Stimulated activated CD4-positive, alpha-beta T cell treated with anti-CD3 and anti-CD28 coated beads, Interleukin-15, amount 100 ng/mL, for 48 hours (primary cell): ENCODE measurements at places on chromosomes 3 and 15.

GRCh38 chr3:62127116-62127515 lies 246.2 kb downstream of the FEZF2 start:
- DNase-seq = no peak

- DNase-seq = no peak
These were observed 45.5 kb upstream of the SLC6A11 start for GRCh38 chr3:10770547-10770946.

DNA sequence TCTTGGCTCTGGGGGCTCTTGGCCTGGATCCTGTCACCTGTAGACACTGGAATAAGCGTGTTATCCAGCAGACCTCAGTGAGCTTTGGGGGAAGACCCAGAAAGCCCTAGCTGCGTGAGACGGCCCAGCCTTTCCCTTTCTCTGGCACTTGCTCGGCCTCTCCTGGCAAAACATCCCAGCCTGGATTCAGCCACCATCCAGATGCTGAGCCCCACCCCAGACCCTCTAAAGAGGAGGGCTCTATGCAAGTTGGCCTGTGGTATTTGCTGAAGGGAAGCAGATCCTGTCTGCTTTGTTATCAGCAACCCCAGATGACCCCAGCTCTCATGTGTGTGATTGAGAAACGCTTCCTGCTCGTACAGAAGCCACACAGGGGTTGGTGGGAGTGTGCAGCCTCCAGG lies 267.2 kb downstream of the FAM43A start:
- no peak for DNase-seq

GRCh38 chr3:162729686-162730085 lies 1233.1 kb downstream of the OTOL1 start:
- DNase-seq = no peak

- no peak for DNase-seq
These were observed 4.3 kb upstream of the MYL3 start for GRCh38 chr3:46867550-46867898.

DNA sequence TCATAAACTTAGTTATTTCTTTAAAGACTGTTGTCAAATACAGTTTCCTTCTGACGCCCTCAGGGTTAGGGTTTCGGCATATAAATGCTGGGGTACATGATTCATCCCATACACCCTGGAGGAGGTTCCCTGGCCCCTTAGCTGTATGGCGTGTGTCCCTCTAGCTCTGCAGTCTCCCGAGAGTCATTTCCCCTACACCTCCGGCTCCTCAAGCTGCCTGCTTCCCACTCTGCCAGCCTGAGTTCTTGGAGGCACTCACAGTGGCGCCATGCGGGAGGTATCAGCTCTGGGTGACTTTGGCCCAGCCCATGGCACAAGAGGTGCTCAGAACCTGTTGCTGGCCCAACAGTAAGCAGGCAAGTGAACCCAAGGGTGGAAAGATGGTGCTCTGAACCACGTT lies 70.2 kb upstream of the TRPM1 start:
- no peak for DNase-seq

DNA sequence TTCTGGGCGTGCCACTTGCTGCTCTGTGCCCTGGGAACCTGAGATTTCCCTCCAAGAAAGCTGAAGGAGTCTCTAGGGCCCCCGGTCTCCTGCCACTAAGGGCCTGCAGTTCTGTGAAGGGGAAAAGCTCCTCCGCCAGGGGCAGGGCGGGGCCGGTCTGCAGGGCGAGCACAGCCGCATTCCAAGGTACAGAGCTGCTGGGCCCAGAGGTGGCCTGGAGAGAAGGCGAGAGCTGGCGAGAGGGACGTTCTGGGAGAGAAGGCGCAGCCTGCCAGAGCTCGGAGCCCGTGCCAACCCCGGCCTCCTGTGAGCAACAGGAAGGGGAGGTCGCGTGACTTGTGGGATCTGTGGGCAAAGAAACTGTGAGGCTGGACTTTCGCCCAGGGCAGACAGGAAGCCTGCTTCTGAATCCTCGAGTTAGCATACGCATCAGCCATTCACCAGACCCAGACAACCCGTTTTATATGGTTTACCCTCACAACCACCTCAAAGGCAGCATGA lies 500.4 kb downstream of the SHQ1 start:
- DNase-seq = peak; percentile 57

GRCh38 chr3:15440891-15441290 lies 13.5 kb downstream of the EAF1 start:
- no peak for DNase-seq

DNA sequence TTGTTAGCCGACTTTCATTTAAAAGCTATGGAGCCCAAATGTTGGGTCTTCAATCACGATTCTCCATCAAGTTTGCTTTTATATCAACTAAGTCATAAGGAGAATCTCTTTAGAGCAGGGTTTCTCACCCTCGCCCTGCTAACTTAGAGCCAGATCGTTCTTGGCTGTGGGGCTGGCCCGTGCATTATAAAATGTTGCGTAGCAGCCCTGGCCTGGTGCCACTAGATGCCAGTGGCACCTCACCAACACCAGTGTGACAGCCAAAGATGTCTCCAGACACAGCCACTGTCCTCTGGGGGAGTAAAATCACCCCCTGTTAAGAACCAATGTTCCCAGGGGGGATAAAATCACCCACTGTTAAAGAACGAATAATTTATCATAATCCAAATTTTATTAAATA lies 226.1 kb downstream of the OCA2 start:
- no peak for DNase-seq

DNA sequence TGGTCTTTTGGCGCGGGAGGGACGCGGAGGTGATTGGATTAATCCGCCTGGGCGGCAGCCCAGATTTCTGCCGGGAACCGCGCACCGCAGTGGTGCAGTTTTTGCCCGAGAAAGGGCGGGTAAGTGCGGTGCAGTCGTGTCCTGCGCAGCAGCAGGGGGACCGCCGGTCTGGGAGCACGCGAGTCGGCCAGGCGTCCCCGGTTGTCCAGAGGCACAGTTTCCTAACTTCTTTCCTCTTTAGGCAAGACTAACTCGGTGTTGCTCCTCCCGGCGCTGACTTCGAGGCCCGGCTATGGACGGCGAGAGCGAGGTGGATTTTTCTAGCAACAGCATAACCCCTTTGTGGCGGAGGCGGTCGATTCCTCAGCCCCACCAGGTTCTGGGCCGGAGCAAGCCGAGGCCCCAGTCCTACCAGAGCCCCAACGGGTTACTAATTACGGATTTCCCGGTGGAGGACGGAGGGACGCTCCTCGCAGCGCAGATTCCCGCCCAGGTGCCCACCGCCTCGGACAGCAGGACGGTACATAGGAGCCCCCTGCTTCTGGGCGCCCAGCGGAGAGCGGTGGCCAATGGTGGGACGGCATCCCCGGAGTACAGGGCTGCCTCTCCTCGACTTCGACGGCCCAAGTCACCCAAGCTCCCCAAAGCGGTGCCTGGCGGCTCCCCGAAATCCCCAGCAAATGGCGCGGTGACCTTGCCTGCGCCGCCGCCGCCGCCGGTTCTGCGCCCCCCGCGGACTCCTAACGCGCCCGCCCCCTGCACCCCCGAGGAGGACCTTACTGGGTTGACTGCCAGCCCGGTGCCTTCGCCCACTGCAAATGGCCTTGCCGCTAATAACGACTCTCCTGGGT lies 736 bp downstream of the ARHGEF26 start:
- DNase-seq = no peak

- no peak for DNase-seq
These were observed 38.0 kb downstream of the RAB7A start for GRCh38 chr3:128763967-128764366.

DNA sequence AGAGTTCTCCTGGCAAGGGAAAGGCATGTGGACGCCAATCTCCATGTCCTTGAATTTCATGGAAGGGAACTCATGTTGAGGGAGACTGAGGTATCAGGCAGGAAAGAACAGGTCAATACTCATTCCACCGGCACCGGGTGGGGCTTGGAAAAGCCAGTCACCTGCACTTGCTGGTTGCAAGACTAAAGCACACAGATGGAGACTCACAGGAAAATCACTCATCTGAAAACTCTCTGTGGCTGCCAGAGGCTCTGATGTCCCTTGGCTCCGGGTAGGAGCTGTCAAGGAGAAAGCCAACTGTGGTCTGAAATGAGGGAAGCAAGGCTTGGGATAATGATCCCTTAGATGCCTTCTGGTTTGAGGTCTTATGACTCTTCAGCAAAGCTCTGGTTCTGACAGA lies 8.7 kb upstream of the CGNL1 start:
- no peak for DNase-seq

- no peak for DNase-seq
These were observed 9.2 kb downstream of the PTX3 start for GRCh38 chr3:157445857-157446256.

- DNase-seq = no peak
These were observed 32.8 kb downstream of the COPS2 start for GRCh38 chr15:49122541-49123062.

DNA sequence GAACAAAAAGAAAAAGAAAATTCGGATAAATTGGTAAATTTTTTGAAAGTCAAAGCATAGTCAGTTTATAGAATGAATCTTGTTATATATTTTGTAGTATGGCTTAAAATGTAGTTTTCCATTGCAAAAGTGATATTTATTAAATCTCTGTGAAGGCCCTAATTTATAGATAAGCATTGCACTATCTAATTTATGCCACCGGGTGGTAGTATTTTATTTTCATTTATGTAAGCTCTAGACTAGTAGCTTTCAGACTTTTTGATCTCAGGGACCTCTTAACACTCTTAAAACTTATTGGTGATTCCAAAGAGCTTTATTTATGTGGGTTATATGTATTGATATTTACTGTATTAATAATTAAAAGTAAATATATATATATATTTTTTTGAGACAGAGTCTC lies 133.9 kb upstream of the LRRFIP2 start:
- no peak for DNase-seq

DNA sequence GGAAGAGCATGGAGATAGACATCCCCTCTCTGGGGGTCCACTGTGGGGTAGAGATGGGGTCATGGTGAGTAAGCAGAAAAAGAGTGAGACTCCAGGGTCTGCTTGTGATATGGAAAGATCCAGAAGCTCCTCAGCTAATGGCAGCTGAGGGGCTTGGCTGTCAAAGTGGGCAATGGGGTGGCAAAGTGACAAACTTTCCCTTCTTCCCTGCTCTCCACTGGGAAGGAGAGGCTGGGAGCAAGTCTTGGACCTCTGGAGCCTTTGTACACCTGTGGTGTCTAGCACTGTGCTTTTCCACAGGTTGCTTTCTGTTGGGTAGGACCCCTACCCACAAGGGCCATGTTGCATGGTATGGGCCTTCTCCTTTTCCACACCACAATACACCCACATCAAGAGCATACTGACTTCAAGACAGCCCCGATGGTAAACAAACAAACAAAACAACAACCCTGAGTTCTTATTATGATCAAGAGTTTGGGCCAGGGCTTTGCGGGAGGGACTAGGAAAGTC lies 3.5 kb downstream of the ITGA11 start:
- DNase-seq = no peak

DNA sequence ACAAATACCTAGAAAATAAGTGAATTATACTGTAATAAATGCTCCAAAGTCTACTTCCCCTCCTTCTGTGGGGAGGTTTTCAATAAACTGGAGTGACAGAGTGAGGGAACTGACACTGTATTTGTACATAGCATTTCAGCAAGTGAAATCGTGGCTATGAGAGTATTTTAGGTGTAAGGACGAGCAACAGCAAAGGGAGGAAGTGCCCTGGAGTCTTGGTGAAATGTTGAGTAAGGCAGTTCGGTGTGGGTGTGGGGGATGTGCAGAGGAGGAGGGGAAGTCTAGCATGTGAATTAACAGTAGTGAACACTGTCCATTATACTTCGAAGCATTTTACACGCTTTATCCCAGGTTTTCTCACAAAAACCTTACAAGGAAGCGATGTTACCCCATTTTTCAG lies 18.1 kb upstream of the P2RY13 start:
- no peak for DNase-seq

GRCh38 chr15:95816591-95816990 lies 513.9 kb upstream of the NR2F2 start:
- DNase-seq = no peak

- no peak for DNase-seq
These were observed 149.3 kb upstream of the CBLB start for GRCh38 chr3:106018102-106018501.

- no peak for DNase-seq
These were observed 61.2 kb upstream of the KCNMB2 start for GRCh38 chr3:178475062-178475461.

DNA sequence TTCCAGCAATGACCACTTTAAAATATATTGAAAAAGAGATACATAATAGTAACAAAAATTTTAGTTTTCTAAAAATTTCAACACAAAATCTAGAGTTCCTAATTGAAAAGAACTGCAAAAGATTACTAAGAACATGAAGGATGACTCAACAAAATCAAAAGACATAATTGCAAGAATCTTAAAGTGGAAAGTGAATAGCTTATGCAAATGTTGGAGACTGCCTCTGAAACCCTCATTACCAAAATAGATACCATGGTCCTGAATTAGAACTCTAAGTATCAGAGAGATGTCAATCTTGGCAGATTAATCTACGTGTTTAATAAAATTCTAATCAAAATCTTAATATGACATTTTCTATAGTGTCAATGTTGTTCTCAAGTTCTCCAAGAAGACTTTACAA lies 60.7 kb upstream of the SGO1 start:
- no peak for DNase-seq

DNA sequence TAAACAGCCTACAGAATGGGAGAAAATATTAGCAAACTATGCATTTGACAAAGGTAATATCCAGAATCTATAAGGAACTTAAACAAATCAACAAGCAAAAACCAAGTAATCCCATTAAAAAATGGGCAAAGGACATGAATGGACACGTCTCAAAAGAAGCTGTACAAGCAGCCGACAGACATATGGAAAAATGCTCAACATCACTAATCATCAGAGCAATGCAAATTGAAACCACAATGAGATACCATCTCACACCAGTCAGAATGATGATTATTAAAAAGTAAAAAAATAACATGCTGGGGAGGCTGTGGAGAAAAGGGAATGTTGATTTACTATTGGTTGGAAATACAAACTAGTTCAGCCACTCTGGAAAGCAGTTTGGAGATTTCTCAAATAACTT lies 30.7 kb upstream of the PPM1L start:
- no peak for DNase-seq

DNA sequence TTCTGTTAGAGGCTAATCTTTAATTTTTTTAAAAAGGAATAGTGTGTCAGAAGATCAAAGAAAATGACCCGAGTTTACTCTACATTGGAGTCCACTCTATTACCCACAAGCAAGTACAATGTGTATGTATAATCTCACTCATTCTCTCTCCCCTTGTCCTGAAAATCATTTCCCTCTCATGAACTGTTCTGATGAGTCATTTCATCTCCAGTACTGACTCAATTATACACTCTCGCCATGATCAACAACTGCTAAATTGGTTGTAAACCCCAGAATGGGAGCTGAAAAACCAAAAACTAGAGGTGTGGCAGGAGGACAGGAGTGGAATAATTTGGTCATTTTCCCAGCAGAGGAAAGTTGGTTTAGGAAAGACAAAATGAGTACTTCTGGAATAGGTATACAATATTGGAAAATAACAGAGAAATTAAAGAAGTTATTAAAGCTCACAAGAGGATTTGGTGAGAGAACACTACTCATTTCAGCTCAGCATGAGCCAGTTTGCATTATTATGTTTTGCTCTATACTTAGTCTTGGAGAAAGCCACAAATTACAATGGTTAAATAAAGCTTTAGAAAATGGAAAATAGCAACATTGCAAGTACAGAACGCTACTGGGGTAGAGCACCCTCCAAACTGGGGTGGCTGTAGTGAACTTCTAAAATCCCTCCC lies 144.3 kb upstream of the PFN2 start:
- DNase-seq = no peak
